ENCODE measurements at places on chromosomes 4 and X. TPM values are rescaled to one million over a fixed set of nuclear protein-coding genes. Genes with fewer than 3 reads are reported as not detected.

Gene EVC2
- 12.5 TPM for total RNA-seq

Gene MCUB
- total RNA-seq: 23.0 TPM

Gene DDX53
- not detected for total RNA-seq

Gene ARMCX2
- 49.8 TPM for total RNA-seq

Gene TDO2
- not detected for total RNA-seq

Gene PCYT1B
- total RNA-seq: 6.0 TPM

Gene BGN
- 115 TPM for total RNA-seq

Gene AFF1
- 121 TPM for total RNA-seq

Gene SAP30
- total RNA-seq: 15.4 TPM

Gene REST
- 41.7 TPM for total RNA-seq

Gene TACC3
- 9.9 TPM for total RNA-seq

Gene PNMA5
- total RNA-seq: not detected

Gene MAGEA2B
- total RNA-seq: not detected

Gene MAGEB1
- total RNA-seq: not detected

Gene VCX
- not detected for total RNA-seq

Gene GAGE2A
- total RNA-seq: not detected

Gene TMSB15A
- not detected for total RNA-seq

Gene FMR1NB
- not detected for total RNA-seq

Gene GPR82
- total RNA-seq: 0.09 TPM

Gene UGT2B17
- not detected for total RNA-seq

Gene GPRASP2
- total RNA-seq: 14.4 TPM

Gene DLG3
- 14.8 TPM for total RNA-seq

Gene RIBC1
- total RNA-seq: 2.1 TPM

- no peak for DNase-seq
These were observed 106.4 kb downstream of the RNF150 start for GRCh38 chr4:141026900-141027299.

GRCh38 chr4:46123913-46124755 is at the start of gene GABRG1:
Gene GABRG1 (minus strand): TSS chr4:46124054. CDS start chr4:46123913, 141 bp downstream.
- no peak for DNase-seq

- DNase-seq: no peak
These were observed 115.4 kb downstream of the PTTG2 start for GRCh38 chr4:38075370-38076152.

- DNase-seq: no peak
These were observed 36.4 kb downstream of the FAT1 start for GRCh38 chr4:186687265-186687664.

DNA sequence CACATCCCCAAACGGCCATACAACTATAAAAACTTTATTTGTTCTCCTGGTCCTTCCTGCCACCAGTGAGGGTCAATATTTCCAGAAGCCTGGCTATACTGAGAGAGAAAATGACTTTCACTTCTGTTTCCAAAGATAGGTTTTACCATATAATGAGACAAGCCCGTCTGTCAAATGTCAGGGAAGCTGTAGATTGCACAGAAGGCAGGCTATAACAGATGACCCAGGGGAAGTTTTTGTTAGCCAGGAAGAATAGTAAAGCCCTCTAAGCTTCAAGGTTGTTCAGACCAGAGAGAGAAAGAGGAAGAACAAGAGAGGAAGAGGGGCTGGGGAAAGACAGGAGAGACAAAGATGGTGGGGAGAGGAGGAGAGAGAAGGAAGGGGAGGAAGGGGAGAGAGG is 217.5 kb downstream of the GBA3 start:
- DNase-seq: no peak

DNA sequence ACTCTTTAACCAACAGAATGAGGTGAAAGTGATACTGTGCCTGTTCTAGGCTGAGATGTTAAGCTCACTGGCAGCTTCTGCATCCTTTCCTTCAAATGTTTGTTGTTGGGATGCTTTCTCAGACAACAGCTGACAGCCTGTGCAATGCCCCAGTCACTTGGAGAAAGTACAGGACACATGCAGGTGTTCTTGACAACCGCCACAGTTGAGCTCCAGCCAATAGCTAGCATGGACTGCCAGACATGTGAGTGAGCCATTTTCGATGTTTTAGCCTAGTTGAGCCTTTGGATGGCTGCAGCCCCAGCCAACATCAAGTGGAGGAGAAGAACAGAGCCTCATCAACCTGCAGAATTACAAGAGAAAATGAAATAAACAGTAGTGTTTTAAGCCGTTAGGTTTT is 94.1 kb upstream of the PPP3CA start:
- no peak for DNase-seq

DNA sequence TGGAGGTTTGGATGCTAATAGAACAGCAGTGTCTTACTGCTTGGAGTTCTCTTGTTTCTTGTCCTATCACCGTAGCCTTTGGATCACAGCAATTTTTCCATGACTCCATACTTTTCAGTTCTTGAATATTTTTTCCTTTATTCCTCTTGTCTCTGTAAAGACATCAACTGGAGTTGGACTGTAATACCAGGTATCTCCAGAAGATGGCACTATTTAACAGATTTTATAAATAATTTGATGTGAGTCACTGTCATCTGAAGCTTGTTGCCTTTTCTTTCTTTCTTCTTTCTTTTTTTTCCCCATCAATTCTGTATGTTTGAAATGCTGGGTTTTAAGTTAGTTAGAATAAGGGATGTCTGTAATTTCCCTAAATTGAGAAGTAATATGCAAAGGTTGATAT is 24.1 kb downstream of the HPRT1 start:
- DNase-seq: no peak

DNA sequence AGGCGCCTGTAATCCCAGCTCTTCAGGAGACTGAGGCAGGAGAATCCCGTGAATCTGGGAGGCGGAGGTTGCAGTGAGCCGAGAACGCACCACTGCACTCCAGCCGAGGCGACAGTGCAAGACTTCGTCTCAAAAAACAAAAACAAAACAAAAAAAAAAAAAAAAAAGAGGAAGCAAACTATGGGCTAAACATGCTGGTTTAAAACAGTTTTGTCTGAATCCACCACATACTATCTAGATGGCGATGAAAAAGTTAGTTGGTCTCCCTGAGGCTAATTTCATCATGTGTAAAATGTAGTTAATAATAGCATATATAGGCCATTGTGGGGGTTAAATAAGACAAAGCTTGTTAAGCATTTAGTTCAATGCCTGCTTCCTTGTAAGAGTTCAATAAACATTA is 451.1 kb downstream of the RPA4 start:
- no peak for DNase-seq

GRCh38 chrX:362351-362750 is 24.4 kb downstream of the PPP2R3B start:
- no peak for DNase-seq

DNA sequence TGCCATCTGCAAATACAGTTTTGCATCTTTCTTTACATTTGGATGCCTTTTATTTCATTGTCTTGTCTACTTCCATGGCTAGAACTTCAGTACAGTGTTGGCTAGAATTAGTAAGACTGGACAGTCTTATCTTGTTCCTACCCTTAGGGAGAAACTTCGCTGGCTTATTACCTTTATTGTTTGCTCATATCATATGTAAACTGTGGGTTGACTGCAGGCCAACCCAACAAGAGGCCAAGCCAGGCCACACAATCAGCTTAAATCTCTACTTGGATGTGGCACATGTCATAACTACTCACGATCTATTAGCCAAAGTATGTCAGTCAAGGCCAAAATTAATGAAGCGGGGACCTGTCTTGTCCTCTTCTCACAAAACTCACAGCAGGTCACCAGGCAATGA is 144.1 kb downstream of the THOC2 start:
- no peak for DNase-seq

GRCh38 chrX:17591741-17592110 is 145.6 kb upstream of the SCML1 start:
- DNase-seq: no peak

- no peak for DNase-seq
These were observed 10.2 kb downstream of the ATXN3L start for GRCh38 chrX:13309631-13310030.

DNA sequence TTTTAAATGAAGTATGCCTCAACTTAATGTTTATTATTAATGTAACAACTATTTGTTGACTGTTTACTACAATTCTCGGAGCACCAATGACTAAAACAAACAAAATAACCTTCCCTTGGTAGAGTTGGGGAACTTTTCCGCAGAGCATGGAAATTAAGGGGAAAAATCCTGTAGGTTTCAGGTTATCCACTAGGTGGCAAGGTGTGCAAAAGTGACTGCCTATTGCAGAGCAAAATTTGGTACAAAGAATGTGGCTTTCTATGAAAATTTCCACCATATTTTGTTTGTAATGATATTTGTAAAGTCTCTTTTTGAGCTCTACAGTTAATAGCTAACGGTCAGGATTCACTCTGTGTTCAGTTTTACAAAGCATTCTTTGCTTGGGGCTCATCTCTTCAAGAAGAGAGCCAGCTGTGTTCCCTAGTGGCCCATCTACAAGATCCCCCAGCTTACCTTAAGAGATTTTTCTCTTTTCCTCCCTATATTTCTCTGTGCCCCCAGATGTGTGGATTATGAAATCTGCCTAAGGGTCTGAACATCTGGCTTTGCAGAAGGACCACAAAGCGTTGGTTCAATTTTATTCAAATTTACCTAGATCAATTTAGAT is 61.1 kb downstream of the FBXO8 start:
- no peak for DNase-seq

GRCh38 chrX:38654302-38654701 is 93.0 kb downstream of the TSPAN7 start:
- no peak for DNase-seq

DNA sequence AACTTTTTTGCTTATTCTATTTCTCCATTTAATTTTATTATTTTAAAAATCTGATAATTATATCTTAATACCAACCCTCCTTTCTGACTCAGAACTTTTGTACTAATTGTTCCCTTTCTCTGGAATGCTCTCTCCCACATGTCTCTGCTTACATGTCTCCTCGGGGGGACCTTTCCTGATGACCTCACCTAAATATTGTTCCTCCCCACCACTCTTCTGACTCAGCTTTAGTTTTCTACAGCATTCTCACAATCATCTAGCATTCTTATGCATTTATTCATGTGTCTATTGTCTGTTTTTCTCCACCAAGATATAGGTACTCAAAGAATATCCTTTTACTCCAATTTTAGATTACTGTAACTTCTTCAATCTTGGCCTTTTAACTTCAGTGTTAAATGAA is 128.7 kb downstream of the MSL3 start:
- DNase-seq: no peak

DNA sequence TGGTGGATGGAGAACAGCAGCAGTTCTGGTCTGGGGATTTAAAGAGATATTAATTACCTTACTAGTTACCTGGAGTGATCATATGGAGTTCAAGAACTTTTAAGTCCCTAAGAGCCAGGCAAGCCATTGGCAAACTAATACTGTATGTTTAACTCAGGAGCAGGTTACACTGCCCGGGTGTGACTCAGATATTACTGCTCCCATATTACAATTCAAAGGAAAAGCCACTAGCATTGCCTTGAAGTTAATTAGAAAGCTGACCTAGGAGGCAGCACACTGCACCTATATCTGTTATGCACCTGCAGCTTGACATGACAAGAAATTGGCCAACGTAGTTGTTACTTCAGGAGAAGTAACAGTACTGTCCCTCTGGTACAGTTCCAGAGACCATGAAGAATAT is 47.2 kb downstream of the GRK4 start:
- DNase-seq: no peak

DNA sequence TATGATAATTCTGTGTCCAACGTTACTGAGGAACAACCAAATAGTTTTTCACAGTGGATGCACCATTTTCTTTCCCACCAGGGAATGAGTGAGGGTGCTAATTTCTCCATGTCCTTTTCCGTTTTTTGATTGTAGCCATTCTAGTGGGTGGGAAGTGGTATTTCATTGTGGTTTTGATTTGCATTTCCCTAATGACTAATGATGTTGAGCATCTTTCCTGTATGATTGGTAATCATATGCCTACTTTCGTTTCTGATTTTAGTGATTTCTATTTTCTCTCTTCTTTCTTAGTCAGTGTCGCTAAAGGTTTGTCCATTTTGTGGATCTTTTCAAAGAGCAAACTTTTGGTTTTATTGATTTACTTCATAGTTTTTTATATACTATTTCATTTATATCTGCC is 32.1 kb upstream of the TEX13D start:
- no peak for DNase-seq

- DNase-seq: no peak
These were observed 1072.3 kb downstream of the RAPGEF2 start for GRCh38 chr4:160175064-160175643.

DNA sequence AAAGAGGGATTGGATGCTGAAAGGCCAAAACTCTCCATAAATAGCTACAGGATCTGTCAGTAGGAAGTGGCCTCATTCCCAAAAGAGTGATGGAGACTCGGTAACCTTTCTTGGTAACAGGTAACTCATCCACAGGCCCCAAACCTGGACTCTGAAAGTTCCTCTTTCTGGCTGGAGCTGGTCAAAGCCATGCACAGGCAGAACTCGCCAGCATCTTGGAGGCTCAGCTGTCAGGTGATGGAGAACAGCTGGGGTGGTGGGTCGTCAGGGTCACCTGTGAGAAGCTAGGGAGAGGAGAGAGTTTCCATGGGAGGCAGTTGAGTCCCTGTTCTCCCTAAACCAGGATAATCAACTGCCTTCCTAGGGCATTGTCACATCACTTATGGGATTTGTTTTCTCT is 354.3 kb upstream of the GATB start:
- DNase-seq: no peak

Data from sciatic nerve (tissue), 2 donors.